Effector CD4-positive, alpha-beta T cell (primary cell): ENCODE measurements at places on chromosomes 7 and 10.

DNA sequence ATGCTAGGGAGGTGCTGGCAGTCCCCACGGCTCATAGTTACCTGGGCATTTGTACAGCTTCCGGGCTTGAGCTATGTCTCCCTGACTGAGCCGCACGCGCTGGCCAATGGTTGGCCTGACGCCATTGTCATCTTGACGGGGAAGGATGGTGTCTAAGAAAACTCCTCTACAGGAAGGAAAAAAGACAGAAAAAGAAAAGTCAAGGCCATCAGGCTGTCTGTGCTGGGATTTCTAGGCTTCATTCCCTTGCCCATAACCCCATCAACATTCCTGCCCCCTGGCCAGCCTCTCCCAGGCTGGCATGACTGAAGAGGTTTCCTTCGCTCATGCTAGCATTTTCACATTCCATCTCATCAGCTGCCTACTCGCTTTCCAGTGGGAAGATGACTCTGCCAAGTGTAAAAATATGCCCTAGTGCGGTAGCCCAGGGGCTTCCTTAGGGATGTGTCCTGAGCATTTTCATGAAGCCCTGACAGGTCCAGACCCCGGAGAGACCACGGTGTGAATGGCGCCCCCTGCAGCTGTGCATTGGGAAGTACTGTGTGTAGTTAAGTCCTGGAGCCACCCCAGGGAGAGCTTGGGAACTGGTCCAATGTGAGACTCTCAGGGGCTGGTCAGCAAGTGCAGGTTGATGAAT lies 54.5 kb upstream of the OPALIN start:
- no peak for DNase-seq

DNA sequence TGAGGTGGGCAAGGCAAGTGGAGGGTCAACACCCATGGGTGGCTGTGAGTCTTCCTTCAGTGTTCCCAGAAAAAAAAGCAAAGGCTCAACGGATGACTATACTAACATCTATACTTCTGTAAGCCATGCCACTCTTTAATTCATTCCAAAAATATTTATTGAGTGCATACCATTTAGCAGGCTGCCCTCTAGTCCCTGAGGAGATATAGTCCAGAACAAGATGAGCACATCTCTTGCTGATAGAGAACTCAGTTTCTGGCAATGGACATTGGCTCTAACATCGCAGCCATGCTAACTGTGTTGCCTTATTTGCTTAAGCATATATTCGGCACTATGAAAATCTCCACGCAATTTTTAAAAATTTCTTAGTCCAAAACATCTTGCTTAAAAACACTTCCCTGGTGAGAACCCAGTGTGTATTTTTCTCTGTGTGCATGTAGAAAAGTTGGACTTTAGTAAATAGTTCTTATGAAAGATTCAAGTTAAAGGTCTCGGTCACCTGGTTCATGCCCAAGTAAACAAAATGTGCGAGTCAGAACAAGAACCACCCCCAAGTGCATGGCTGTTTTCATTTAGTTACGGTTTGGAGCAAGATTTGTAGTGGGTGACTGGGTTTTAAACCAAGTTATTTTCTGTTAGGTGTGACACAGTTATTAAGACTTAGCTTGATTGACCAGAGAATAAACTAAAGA lies 69.8 kb downstream of the MET start:
- no peak for DNase-seq

DNA sequence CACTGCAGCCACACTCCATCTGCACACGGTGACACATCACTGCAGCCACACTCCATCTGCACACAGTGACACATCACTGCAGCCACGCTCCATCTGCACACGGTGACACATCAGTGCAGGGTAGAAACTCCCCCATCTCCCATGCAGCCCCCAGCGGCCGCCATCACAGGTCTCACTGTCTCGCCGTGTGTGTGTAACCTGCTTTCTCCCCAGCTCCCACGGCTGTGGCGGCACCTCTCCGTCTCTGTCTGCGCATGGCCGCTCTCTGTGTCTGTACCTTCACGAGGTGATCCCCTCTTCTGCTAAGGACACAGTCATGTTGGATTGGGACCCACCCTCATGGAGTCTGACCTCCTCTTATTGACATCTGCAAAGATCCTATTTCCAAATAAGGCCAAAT lies 527.4 kb downstream of the PTPRN2 start:
- DNase-seq: no peak

DNA sequence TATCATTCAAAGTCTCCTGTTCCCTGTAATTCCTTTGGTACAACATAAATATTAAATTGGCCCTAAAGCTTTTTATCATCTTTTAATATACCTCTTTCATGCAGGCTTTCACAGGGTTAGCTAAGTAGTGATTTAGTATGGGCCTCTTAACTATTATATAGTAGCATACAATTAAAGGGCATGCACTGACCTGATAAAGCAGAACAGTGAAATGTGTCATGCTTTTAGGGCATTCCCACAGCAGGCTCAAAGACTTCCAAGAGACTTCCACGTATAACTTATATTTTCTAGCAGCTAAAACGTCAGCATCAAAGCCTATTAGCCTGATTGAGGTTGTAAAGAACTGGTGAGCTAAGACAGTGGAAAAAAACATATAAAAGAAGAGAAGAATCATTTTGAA lies 35.3 kb downstream of the SAMD8 start:
- DNase-seq: no peak

- no peak for DNase-seq
Measured at GRCh38 chr10:27242473-27242950, 1.9 kb upstream of the ACBD5 start.

- no peak for DNase-seq
Measured at GRCh38 chr10:117471344-117471874, 71.1 kb upstream of the EMX2 start.

- no peak for DNase-seq
Measured at GRCh38 chr10:66519616-66520015, 406.2 kb upstream of the LRRTM3 start.

- DNase-seq: no peak
Measured at GRCh38 chr10:111281516-111281915, 204.7 kb downstream of the ADRA2A start.
